T-helper 1 cell (primary cell): ENCODE measurements at places on chromosomes 1 and 21.

DNA sequence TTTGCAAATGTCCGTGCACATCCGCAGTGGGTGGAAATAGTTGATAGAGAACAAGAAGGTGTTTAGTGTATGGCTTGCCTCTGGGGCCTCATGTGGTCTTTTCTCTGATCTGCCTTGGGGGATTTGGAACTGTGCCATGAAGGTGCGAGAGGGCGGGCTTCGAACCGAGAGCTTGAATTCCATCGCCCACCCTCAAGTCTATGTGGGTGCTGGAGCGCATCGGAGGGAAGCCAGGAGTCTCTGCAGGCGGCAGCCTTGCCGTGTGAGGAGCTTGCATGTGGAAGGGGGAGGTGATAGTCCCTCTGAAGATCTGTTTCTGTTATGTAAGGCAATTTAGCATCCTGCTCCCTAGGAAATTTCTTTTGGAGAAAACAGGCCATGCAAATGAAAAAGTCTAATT is 119.6 kb downstream of the HUNK start:
- no peak for DNase-seq

- DNase-seq, result no peak
Measured at GRCh38 chr1:219564109-219564508, 48.8 kb downstream of the ZC3H11B start.

DNA sequence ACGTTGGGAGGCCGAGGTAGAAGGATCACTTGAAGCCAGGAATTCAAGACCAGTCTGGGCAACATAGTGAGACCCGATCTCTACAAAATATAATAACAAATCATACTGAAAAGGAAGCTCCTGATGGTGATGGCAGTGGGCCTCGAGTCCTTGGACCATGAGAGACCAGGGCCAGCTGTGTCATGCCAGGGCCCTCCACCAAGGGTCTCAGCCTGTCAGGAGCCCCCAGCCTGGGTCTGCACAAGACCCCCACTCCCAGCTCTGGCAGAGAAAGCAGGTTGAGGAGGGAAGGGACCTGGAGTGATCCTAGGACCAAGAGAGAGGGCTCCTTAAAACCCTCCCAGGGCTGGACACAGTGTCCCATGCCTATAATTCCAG is 6.7 kb upstream of the CTRC start:
- DNase-seq, result no peak

GRCh38 chr1:59125676-59126320 is 171.1 kb upstream of the FGGY start:
- no peak for DNase-seq

GRCh38 chr1:233304489-233305102 is 9.1 kb upstream of the PCNX2 start:
- DNase-seq, result no peak

- no peak for DNase-seq
Measured at GRCh38 chr1:166813508-166814223, 25.6 kb upstream of the POGK start.

DNA sequence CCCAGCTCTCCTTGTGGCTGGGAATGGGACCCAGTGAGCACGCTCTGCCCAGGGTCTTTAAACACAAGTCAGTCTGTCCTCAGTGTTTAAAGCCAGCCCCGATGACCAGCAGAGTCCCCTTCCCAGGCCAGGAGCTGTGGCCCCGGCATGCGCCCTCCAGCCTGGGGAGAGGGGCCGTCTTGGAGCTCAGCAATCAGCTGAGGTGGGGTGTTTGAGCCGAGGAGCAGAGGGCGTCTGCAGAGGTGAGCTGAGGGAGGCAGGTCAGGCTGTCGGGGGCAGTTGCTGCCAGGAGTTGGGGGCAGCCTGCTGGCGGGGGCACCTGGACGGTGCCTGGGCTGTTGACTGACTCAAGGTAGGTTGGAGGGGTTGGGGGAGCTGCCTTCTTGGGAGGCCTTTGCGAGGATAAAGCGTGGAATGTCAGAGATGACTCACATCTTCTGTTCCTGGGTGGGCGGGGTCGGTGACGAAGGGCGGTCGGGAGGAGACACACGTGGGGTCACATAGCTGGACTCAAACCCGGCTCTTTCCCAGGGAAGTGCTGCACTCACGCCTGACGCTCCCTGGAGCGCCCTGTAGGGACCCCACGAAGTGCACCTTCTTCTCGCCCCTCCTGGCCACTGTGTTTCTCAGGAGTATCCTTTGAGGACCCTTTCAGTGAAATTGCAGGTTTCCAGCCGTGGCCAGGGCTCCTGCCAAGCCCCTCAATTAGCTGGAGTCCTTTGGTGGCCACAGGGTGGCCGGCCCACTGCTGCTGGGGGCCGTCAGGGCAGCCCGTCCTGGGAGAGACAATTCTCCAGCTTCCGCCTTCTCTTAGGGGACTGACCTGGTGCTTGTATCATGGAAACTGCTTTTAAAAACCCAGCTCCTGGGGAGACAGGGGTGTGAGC is 86.2 kb downstream of the SIK1 start:
- no peak for DNase-seq

DNA sequence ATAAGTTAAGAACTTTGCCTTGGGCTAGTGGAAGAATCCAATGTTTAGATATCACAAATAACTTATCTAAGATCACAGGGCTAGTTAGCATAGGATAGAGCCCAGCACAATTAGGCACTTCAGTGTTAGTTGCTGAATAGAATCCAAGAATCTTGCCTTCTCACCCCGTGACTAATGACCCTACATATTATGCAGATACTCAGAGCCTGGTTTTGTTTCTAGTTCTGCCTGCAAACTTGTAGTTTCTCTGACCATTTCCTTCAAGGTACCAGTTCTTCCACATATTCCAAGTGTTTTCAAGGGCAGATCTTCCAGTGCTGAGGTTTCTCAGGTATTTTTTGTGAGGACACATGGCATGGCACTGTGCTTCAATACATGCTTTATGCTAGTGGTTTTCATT is 239.3 kb downstream of the KCNK2 start:
- no peak for DNase-seq

DNA sequence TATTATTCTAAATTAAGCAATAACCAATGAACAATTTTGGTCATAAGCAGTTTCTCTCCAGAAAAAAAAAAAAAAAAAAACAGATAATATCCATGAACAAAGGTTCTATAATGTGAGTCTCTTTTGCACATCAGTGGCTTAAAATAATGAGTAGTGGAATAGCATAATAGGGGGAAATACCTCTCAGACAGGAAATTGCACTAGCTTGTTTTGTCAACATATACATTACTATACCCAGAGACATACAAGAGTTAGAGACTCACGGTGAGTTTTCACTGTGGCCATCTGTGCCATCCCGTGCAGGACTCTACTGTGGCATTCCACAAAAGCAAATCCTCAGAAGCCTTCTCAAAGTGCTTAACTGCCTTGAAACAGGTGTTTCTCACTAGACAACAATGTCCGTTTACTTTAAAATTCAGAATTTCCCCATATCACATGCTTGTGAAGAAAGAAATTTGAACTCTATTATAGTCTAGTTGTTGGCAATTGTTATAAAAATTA is 697.9 kb downstream of the USP25 start:
- DNase-seq, result no peak

GRCh38 chr1:67855444-67855843 is 22.2 kb upstream of the GNG12 start:
- no peak for DNase-seq

DNA sequence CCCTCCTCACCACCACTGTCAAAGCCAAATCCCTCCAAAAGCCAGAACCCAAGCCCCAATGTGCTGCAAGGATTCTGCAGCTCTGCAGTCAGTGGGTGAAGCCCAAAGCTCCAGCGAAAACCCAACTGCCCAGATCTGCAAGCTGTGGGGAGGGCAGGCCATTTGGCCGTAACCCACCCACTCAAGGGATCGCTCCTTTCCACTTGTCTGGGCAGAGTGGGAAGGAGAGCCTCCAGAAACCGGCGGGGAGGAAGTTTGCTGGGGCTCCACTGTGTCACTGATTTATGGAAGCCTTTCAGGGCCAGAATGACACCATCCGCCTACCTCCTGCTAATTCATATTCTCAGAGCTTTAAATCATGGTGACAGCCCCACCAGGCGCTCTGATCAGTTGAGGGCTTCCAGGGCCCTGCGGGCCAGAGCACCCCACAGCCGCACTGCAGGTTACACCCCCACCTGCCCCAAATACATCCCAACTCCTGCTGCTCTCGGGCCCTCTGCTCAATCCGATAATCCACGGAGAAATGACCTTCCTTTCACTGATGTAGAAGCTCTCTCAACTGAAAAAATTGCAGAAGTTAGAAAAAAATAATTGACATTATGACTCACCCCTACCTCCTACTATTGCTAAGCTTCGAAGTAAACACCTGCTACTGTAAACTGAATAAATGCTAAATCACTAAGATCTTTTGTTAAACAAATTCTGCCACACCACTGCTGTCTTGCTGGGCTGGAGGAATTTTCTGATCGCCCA is 40.6 kb upstream of the RAB4A start:
- DNase-seq, result no peak

- DNase-seq, result no peak
Measured at GRCh38 chr1:197848350-197848749, 54.1 kb upstream of the C1orf53 start.

- no peak for DNase-seq
Measured at GRCh38 chr1:72937905-72938304, 655.6 kb upstream of the NEGR1 start.

DNA sequence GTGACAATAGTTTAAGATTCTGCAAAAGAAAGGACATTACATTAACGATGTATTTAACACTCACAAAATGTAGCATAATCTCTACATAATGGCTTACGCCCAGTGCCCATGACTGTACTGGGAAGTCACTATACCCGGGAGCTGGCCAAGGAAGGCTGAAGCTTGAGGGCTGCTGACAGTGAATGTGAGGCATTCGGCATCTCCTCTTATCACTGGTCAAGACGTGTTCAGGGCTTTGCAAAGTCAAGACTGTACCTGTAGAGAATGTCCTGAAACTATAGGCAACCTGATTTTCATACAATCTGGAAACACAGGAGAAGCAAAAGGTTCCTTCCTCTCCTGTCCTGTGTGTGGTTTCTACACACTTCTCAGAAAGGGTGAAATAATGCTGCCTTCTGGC is 12.7 kb upstream of the IFNGR2 start:
- DNase-seq, result no peak

DNA sequence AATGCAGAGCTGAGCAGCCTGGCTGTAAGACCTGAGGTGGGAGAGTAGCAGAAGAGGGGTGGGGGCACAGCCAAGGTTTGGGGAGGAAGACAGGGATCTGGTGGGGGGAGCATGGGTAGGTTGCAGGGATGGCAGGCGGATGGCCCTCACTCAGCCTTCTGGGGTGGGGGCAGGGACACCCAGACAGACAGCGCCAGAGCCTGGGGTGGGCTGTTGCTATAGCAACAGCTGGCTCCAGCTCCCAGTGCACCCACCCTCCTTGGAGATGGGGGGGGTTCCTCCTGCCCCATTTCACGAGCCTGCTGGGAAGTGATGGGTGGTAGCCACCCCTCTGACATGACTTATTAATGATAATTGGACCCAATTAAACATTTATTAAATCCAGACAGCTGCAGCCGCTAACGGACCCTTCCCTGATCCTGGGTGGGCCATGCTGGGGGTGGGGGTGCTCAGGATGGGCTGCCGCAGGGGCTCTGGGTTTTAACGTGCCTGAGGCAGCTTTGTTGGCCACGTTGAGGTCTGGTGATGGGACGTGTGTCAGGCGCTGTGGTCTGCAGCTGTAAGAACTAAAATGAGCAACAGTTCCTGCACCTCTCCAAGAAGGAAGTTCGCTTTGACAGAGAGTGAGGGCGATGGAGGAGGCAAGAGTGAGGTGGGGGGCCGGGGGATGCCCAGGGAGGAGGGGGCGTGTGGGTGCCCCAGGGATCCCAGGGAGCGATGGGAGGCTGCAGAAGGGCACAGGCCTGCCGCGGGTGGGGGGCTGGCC is 19.4 kb downstream of the AGRN start:
- no peak for DNase-seq

DNA sequence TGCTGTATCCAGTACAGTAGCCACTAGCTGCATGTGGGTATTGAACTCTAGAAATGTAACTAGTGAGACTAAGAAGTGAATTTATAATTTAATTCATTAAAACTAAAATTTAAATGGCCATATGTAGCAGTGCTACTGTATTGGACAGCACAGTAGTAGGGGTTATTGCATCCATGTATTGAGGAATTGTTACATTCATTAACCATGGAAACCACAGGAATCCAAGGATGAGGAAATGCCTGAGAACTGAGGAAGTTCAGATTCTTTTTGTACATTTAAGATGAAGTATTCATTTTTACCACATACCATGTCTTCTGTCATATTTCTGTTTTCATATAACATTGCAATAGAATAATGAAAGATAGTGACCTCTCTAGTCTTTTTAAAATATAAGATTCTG is 2.6 kb downstream of the MTF2 start:
- no peak for DNase-seq

- no peak for DNase-seq
Measured at GRCh38 chr1:81682490-81682889, 118.2 kb upstream of the ADGRL2 start.

DNA sequence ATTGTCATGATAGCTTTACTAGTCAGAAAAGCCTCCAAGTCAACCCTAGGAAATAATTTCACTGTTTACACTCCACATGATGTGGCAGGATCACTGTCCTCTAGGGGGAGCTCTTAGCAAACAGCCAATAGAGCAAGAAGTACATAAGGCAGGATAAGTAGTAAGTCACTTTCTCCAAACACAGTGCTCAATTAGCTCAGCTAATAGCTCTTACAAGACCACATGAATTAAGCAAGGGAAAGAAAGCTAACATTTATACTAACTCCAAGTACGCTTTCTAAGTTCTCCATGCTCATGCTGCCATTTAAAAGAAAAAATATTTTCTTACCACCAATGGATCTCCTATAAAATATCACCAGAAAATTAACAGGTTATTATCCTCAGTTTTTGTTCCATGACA is 66.9 kb upstream of the LRIF1 start:
- peak; percentile 49 for DNase-seq

DNA sequence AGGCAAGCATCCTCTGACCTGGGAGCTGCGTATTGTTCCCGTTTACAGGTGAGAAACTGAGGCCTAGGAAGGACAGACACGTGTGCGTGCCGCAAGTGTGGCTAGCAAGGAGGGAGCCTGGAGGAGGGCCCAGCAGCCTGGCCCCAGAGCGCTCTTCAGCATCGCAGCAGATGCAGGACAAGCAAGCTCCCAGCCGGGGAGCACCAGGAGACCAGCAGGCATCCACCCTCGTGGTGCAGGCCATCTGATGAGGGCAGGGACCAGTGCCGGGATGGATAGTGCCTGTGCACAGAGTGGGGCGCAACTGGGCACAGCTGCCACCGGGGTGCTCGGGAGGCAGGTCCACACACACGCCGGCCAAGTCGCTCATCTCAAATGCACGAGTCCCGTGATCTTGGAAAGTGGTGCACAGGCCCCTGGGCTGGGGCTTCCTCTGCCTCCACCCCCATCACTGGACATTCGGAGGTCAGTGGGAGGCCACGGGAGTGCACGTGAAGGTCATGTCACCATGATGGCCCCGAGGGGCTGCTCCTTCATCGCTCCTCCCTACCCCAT is 55.1 kb downstream of the COL18A1 start:
- no peak for DNase-seq

GRCh38 chr1:239764546-239764945 is 327.1 kb upstream of the FMN2 start:
- no peak for DNase-seq

- no peak for DNase-seq
Measured at GRCh38 chr1:197890936-197891335, 11.5 kb upstream of the C1orf53 start.

- no peak for DNase-seq
Measured at GRCh38 chr1:206872139-206872538, 6.7 kb downstream of the IL20 start.
